ENCODE measurements at places on chromosomes 16 and 17.
A peak's percentile ranks its signal among the peaks of the same experiment; 100 is the strongest.

DNA sequence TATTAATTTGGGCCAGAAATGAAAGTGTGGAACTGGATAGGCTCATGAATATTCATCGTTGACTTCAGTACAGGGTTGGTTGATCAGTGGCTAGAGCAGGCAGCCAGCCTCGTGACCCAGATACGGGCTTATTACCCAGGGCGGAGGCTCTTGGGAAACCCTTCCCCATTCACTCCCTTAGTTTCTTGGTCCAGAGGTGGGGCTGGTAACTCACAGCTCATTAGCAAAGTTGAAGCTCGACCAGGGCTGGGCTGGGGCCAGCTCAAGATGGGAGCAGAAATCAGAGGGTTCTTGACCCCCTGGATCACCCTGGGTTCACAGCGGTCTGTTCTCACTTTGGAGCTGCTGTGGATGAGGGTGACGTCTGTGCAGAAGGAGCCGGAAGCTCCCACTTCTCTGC lies 44.6 kb upstream of the GSE1 start:
- DNase-seq = no peak

DNA sequence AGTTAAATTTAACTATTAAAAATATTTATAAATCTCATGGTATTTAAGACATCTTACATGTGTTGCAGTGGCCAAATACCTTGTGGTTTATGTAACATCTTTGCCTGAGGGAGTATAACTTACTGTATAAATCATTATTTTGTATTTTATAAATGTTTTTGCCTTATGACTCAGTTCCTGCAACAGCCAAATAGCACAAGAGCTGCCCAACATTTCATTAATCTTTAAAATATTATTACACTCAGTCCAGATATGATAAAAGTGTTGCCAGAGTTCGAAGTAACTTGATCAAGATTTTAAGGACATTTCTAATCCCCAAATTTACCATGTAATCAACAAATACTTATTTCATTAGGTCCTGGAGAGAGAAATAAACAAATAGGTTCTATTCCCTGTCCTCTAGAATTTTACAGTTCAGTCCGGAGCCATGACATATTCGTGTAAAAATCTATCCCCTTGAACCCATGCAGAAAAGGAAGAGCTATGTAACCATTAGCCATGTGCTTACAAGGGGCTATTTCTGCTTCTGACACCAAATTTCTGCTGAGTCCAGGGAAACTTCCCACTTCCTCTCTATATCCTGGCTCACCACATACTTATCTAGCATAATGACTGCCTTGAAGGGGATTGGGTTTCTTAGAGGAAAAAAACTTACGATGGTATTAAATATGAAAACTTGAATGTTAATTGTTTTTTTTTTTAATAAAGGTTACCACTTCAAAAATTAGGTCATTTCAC lies 44.0 kb downstream of the IRX6 start:
- DNase-seq = no peak

DNA sequence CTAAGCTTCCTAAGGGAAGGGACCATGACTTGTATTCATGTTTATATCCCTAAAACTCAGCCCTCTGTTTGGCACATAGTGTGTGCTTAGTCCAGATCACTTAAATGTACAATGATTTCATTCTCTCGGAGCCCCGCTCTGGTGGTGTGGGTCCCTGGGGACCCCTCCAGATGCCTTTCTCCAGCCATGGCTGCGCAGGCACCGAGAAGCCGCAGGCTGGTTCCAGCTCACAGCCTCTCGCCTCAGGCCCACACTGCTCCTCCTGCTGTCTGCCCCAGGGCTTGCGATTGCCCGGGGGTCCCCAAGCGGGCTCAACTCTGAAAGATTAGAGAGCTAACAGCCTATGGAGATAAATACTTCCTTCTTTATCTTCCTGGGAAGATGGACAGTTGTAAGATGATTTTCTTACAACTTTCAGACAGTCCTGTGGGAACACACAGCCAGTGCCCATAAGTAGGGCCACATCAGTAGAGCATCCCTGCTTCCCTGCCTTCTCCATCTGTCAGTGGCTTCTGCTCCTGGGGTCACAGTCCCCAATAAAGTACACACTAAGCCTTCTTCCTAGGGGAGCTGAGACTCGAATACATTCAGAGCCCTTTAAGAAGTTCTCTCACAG lies 66.2 kb downstream of the CENPV start:
- no peak for DNase-seq

DNA sequence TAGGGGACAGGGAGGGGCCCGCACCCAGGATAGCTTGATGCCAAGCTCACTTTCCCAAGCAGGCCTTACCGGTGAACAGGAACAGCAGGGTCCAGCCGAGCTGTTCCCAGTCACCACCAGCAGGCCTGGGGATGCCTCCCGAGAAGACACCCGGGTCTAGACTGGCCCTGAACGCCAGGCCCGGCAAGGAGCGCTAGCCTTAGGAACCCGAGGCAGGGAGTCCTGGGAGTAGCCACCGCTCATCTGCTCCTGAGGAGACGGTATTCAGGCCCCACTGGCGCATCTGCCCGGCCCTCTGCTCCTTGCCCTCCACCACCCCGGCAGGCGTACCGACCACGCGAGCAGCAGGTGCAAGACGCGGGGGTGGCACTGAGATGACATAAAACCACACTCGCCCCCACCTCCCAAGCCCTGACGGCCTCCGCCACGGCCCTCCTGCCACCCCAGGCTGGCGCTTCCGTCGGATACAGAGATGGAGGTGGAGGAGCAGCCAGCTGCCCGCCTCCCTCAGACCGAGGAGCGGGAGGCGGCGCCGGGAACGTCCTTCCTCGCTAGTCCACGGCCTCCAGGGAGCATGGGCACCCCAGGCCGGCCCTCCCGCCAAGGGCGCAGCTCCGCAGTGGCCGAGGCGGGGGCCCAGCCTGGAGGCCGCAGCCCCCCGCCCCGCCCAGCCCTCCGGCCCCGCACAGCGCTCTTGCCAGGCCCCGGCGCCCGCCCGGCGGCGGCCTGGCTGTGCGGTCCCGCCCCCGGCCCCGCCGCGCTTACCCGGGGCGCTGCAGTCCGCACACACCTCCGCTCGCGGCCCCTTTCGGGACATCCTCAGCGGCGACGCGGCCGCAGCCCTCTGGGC lies 661 bp downstream of the GIT1 start:
- peak; percentile 65 for DNase-seq

- DNase-seq = no peak
Measured at GRCh38 chr17:4600563-4600962, 16.2 kb downstream of the SMTNL2 start.

GRCh38 chr16:87410968-87411367 lies 18.8 kb downstream of the MAP1LC3B start:
- no peak for DNase-seq

GRCh38 chr17:65727246-65727645 lies 165.8 kb upstream of the AXIN2 start:
- DNase-seq = no peak

GRCh38 chr16:81630635-81631031 lies 148.5 kb upstream of the PLCG2 start:
- DNase-seq = no peak

GRCh38 chr17:69518951-69519350 lies 104.5 kb downstream of the MAP2K6 start:
- DNase-seq = no peak

GRCh38 chr17:11446316-11446715 lies 152.0 kb upstream of the DNAH9 start:
- DNase-seq = no peak

DNA sequence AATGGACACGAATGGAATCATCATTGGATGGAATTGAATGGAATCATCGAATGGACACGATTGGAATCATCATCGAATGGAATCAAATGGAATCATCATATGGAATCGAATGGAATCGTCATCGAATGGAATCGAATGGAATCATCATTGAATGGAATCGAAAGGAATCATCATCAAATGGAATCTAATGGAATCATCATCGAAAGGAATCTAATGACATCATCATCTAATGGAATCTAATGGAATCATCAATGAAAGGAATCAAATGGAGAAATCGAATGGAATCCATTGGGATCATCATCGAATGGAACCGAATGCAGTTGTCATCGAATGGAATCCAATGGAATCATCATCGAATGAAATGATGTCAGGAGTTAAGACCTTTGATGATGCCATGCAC lies 154.9 kb downstream of the SHCBP1 start:
- DNase-seq = no peak

GRCh38 chr16:30005341-30006094 lies 5.3 kb downstream of the DOC2A start:
- DNase-seq = no peak

DNA sequence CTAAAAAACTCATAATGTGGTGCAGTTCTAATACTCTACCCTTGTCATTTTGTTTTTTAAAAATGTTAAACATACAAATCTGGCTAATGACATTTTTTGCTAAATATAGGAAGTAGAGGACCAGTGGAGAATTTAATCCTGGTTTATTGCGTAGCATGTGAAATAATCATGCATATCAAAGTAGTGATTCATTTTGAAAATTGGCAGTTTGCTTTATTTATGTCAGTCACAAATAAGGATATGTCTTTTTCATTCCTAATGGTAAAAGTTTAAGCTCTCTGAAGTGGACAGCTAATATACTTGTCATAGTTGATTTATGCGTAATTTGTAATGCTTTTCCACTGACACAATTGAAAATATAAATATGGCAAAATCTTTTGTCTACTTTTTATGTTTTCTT lies 224.2 kb downstream of the BCAS3 start:
- no peak for DNase-seq

DNA sequence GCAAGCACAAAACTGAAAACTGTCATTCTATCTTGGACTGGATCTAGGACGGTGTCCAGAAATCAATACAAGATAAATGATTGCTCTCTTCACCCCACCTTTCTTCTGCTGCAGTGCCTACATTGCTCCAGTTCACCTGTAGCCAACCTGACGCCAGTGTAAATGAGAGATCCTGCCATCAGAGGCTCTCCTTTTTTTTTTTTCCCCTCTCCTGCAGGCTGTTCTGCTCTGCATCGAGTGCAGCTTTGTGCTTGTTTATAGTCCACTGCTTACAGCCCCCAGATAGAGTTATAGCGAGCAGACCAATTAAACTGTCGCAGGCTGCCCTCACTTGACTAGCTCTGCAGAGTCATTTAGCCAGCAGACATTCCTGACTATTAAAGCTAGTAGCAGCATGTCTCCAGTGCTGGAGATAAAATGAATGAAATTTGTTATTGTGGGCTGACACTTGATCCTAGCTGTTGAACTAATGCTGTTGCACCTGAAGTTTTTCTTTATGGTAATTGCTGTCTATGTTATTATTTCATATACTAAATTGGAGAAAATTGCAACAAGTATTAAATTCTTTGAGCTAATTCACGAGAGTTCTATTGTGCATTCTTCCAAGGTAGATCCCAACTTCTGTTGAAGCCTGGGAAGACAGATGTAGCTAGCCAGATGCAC lies 257.1 kb downstream of the FTO start:
- no peak for DNase-seq

DNA sequence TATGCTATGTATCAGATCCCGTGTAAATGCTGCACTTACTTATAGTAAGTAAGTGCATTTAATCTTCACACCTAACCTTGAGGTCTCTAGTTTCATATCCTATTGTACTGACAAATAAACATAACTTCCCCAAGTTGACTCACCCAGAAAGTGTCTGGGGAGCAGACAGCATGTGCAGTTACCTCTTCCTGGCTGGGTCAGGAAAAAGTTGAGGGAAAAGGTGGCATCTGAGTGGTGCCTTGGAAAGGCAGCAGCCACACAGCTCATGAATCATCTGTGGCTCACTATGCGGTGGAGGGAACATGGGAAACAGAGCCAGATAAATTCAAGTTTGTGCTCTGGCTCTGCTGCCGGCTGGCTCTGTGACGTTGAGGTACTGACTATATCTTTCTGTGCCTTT lies 382.0 kb upstream of the DYNLRB2 start:
- no peak for DNase-seq

DNA sequence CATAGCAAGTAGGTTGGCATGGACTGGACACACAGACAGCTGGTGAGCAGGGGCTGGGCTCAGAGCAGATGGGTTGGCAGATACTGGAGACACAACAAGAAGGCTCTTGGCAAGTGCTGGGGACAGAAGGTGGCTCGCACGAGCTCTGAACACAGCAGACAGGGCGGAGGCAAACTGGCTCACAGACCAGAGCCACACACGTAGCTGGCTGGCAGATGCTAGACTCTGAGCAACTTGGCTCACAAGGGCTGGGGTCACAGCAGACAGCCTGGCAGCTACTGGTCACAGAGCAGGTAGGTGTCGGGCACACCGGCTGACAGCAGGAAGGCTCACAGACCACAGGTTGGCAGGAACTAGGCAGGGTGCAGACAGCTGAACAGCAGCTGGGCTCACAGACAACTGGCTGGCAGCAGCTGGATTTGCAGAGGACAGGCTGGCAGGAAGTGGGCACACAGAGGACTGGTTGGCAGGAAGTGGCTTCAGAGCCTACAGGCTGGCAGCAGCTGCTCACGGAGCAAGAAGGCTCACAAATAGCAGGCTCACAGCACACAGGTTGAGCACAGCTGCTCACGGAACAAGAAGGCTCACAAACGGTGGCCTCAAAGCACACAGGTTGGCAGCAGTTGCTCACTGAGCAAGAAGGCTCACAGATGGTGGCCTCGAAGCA lies 725 bp downstream of the KRTAP16-1 start:
- DNase-seq = peak; percentile 41

- no peak for DNase-seq
Measured at GRCh38 chr16:68093816-68094613, 8.8 kb downstream of the NFATC3 start.

- peak; percentile 2 for DNase-seq
Measured at GRCh38 chr16:48123104-48123788, 32.5 kb downstream of the ABCC12 start.

DNA sequence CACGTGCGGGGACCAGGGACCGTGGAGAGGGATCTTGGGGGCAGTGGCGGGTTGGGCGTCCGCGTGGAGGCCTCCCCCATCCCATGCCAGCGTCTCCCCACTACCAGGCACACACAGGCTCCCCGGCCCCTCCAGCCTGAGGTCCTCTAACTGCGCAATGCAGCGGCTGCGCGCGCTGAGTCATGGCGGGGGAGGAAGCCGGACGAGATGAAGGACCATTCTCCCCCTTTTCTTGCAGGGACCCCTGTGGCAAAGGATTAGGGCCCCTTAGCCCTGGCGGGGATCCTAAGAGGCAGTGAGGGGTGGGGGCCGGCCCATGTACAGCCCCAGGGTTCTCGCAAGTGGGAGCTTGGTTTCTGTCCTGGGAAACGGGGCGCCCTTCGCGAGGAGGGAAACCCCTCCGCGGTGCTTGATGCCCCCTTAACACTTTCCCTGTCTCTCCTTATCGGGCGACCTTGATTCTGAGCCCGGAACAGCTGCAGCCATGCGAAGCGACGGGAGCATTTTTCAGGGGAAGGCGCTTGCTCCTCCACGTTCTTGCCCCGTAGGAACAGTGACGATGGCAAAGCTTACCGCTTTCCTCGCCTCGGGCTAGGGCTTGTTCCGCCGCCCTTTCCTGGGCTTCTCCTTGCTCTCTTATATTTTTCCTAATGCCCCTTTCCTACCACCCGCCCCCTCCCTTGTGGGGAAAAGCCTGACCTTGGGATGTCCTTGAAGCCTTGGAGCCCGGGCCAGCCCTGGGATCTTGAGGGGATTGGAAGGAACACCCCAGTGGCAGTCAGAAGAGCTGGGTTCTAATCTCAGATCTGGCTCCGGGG lies 592 bp downstream of the ALDOA start:
- DNase-seq = no peak

- DNase-seq = no peak
Measured at GRCh38 chr17:77366558-77367245, 225.9 kb downstream of the SEC14L1 start.

GRCh38 chr17:75051941-75052340 lies 4.9 kb downstream of the KCTD2 start:
- DNase-seq = no peak

- DNase-seq = no peak
Measured at GRCh38 chr17:57210224-57210553, 46.1 kb upstream of the MSI2 start.

Measured in stimulated activated CD8-positive, alpha-beta memory T cell treated with anti-CD3 and anti-CD28 coated beads, Interleukin-7, amount 100 ng/mL, for 4 hours (primary cell).